ENCODE measurements at places on chromosomes 3 and 15.

DNA sequence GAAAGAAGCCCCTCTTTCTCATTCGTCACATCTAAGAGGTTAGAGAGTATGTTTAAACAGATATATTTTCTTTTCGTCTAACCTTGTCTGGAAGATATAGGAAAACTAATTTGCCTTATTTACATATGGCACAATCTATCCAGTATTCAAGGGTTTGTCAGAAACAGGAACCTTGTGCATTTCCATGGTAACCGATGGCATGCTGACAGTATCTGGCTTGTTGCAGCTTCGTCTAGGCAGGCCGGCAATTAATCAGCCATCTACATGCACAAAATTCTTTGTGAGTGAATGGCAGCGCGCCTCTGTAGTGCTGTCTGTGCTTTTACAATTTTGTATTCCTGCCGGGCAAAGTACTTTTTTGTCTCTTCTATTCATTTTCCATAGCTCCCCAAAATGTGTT is 294.0 kb upstream of the SOX2 start:
- DNase-seq, result peak; percentile 0

DNA sequence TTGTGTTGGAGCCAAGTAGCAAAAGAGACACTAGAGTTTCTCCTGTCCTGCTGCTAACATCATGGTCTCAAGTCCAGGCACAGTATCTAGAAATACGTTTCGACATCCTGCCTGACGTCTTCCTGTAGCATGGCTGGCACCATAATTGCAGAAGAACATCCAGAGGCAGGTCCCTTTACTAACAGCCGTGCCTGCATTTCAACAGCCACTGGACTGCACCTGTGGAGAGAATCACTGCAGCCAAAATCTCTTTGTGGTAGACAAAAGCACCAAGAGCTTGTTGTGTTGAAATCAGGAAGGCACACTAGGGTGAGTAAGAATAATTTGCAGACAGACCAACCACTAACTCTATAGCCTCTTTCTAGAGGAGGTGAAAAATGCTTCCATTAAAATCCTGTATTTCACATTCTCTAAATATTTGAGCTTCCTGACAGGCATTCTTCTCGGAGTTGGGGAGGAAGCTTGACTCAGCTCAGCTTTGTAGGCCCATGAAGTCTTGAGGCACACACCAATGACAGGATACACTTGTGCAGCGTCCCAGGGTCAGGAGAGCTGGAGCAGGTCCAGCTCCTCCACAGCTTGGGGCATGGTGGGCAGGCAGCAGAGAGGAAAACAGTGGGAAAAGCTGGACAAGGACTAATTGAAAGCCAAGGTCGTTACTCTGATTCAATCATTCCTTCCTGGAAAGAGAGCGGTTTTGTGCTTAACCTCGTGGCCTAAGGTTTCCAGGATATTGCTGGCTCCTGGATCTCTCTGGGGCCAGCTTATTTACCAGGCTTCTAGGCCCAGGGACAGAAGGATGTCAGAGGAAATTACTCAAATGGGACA is 244.9 kb downstream of the FAM43A start:
- peak; percentile 77 for DNase-seq

DNA sequence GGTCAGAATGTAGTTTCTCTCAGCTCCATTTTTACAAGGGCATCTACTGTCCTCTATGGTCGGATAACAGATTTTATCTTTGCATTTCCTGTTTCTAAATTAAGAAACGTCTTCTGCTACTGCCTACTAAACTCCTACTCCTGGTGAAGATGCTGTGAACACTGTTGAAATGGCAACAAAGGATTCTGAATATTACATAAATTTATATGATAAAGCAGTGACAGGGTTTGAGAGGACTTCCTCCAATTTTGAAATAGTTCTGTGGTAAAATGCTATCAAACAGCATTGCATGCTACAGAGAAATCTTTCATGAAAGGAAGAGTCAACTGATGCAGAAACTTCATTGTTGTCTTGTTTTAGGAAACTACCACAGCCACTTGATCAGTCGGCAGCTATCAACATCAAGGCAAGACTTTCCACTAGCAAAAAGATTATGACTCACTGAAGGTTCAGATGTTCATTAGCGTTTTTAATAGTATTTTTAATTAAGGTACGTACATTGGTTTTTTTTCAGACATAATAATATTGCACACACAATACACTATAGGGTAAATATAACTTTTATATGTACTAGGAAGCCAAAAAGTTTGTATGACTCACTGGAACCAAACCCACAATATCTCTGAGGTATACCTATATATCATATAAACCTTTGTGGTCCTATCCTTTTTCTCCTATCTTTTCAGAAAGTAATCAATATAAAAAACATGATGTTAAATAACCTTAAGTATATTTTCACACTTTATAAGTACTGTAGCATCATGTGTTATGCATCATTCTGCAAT is 156.1 kb downstream of the STAG1 start:
- DNase-seq, result peak; percentile 25

DNA sequence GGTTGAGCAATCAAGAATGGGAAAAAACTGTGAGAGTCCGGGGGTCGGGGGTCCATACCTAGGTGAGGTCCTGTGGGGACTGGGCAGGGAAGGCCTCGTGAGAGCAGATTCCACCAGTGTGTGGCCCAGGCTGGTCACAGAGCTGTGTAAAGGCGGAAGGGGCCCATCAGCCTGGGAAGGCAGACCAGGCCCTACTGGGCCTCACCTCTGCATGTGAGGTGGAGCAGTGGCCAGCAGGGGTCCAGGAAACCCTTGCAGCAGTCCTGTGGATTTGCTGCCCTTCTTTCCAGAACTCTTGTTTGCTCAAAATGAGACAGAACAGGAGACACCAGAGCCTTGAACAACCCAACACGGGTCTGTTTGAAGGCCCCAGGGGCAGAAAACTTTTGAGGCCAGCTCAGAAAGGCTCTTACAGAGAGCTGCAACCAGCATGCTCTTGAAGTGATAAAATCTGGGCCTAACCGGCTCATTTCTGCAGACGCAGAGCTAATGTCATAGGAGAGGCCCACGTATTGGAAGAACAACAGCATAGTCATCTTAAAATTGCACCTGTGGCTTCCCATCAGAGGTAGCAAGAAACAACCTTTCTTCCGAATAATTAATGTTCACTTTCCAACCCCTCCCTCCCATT is 30.3 kb upstream of the HHATL start:
- DNase-seq, result peak; percentile 24

GRCh38 chr3:127820826-127821313 is 1.4 kb downstream of the MGLL start:
- DNase-seq, result peak; percentile 26

- DNase-seq, result no peak
Measured at GRCh38 chr3:185527364-185527763, 25.0 kb downstream of the LIPH start.

- DNase-seq, result peak; percentile 75
Measured at GRCh38 chr15:71708741-71709140, 101.6 kb upstream of the NR2E3 start.

GRCh38 chr3:73295876-73296635 is 234.6 kb downstream of the EBLN2 start:
- DNase-seq, result no peak

GRCh38 chr3:161838021-161838420 is 341.4 kb downstream of the OTOL1 start:
- peak; percentile 13 for DNase-seq

GRCh38 chr3:19972054-19972453 is 25.2 kb downstream of the RAB5A start:
- peak; percentile 41 for DNase-seq

GRCh38 chr15:82040862-82041261 is 5.0 kb downstream of the MEX3B start:
- no peak for DNase-seq

GRCh38 chr15:62940093-62940754 is 102.3 kb upstream of the TPM1 start:
- DNase-seq, result no peak

GRCh38 chr3:90056281-90057032 is 949.0 kb downstream of the EPHA3 start:
- no peak for DNase-seq

- no peak for DNase-seq
Measured at GRCh38 chr15:70038730-70039392, 58.9 kb downstream of the TLE3 start.

DNA sequence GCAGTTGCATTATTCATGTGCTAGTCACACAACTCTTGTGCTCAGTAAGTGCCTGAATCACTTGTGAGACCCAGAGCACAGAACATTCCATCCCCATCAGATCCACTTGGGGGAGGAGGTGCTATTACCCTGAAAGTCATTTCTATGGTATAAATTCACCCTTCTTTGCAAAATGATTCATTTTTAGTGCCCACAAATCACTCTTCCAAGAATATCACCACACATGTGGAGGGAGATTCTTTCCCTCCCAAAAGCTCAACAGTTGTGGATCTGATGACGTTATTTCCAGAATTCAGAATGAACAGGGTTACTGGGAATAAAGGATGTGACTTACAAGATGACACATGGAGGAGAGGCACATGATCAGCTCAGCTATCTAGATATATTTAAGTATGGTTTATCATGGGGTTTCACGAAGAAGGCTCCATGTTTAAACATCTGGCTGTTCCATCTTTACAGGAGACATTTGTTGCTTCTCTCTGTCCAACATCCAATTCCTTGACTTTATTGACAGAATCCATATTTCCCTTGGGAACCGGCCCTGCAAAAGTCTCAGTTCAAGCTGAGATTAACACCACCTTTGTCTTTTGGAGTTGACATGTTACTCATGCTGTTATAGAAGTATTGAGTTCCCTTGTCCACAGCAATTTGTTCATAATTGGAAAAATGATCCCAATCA is 214.2 kb upstream of the PROK2 start:
- DNase-seq, result peak; percentile 73

DNA sequence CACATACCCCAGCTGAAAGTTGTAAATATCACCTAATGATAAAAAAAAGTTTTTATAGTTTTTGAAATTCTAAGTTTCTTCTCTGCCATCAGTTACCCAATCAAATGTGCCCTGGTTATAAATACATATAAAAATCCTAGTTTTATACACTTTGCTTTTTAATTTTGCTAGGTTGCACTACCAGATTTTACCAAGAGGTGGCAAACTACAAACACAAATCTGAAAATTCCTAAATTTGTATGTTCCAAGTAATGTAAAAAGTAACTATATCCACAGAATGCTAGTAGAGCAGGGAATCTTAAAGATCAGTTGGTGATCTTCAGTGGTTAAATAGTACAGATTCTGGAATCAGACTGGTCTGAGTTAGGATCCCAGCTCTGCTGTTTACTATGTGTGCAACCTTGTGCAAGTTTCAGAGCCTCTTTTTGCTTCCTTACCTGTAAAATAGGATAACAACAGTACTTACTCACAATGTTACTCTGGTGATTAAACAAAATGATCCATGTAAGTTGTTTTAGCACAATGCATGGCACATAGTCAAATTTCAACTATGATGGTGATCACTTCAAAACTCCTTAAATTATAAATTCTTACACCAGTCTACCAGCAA is 11.0 kb downstream of the TRPM7 start:
- peak; percentile 60 for DNase-seq

DNA sequence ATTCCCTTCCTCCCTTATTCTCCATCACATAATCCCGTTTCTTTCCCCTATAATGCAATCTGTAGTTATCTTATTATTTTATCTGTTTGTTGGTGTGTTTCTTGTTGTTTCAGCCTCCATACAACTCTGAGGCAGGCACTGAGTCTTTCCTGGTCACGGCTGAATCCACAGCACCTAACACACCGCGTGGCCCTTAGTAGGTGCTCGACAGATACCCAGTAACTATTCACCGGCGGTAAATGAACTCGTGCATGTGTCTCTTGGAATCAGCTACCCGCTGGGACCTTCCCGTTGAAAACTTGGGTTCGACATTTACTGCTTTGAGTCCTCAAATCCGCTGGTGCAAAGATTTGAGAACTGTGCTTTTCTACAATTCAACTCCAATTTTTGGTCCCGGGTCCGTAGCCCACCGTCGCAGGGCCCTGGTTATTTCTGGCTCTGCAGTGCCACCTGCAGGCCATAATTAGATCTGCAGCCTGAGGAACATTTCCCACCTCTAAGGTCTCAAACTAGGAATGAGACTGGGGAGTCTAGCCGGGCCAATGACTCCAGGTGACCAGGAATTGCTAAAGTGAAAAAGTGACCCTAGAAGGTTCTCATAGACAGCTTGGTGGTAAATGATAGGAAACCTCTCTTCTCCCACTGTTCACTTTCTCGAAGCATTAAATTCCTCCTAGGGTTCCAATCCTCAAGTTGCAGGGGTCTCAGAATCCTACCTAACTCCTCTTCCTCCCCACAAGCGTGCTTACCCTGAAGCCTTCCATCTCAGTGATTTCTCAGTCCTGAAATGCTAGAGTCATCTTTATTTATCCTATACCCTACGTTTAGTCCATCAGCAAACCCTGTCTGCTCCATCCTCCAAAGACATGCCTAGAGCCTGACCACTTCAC is 40.0 kb upstream of the TRH start:
- peak; percentile 38 for DNase-seq

DNA sequence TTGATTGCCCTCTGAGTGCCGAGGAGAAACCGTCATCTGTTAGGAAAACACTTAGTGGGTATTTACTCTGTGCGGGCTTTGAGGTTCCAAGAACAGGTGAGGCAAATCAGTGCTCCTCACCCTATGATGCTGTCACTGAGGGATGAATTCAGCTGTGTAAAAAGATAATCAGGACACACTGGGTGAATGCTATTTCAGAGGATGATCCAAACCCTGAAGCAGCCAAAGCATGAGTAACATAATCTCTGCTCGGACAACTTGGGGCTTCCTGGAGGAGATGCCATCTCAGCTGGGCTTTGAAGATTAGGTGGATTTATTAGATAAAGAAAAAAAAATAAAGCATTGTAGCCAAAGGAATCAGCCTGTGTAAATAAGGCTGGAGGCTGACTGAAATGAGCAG is 10.5 kb upstream of the GADL1 start:
- DNase-seq, result no peak

DNA sequence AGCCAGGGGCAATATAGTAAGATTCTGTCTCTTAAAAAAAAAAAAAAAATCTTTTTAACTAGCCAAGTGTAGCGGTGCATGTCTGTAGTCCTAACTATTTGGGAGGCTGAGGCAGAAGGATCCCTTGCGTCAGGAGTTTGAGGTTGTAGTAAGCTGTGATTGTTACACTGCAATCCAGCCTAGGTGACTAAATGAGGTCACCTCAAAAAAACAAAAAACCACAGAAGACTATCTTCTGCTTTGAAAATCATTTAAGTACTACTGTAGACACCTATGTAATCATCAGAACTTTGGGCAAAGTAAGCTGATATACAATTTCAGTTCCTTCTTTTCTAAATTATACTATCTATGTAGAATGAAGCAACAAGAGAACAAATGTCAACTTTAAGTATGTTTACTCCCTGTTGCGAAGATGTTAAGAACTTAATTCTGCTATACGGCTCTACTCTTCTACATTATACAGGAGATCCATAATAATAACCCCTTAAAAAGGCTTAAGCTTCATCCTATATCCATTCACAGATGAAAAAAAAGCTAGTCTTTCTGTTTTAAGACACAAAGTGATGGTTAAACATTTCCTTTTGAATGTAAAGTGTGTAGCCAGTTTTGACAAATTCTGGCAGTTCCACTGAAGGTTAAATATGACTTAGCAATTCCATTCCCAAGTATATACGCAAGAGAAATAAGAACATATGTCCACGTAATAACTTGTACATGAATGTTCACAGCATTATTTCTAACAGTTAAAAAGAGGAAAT is 15.2 kb downstream of the DAZL start:
- DNase-seq, result no peak

Data from choroid plexus epithelial cell (primary cell).